ENCODE measurements at places on chromosomes 3 and 15.

DNA sequence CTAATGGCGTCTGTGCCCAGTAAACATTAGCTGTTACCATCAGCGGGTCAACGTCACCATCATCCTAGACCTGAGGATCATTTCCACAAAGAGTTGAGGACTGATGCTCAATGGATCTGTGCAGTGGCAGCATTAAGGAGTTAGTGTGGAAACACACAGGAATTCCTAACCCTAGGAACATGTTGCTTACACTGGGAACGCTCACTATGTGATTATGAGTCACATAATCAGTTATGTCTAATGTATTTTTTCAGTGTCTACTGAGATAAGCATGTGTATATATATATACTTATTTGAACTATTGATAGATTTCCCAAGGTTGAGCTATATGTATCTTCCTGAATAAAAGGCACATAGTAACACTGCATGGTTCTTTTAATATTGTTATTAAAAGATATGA is 19.0 kb downstream of the ARNT2 start:
- DNase-seq, result no peak

- no peak for DNase-seq
These were observed 398 bp upstream of the RAB7A start for GRCh38 chr3:128725547-128726022.

DNA sequence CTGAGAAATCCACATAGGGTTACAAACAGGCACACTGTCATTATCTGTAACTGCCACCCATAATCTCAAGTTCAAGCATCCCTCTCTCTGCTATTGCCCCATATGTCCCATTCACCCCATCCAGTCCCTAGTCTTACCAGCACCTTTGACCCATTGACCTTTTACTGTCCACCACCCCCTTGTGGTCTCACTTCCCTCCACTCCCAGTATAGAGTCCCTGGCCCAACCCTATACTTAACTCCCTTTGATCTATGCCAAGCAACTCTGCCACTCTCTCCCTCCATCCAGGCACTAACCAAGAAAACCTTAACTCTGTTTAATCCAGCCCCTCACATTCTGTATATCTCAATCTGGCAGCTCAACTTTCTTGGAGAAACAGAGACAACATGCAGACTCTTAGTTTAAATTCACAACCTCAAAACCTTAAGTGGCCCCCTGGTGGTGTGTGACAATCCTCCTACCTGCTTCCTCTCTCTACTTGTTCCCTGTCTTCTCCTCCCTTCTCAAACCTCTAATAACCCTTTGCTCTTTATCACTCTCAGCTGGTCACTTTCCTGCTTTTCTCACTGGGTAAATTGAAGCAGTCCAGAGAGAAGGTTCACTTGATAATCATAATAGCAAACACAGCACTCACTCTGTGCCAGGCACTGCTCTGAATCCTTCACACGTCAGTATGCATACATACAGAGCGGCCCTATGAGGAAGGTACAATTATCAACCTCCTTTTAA is 162.7 kb downstream of the STT3B start:
- DNase-seq, result no peak

DNA sequence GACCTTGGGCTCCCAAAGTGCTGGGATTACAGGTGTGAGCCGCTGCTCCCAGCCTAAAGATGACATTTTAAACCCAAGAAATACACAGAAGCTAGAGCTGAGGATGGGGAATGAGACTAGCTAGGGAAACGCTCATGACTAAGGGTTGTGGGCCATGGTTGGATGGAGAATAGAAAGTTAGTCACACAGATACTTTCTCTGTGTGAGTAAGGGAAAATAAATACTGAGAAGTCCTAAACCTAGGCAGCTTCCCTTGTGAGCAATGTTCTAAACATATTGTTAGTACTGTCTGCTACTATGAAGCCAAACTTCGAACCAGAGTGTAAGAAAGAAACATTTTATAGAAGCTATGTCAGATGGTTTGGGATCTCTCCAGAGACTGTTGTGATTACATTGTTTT is 304.8 kb upstream of the STAC start:
- DNase-seq, result no peak

GRCh38 chr15:46278486-46279090 is 643.8 kb downstream of the SQOR start:
- DNase-seq, result no peak

- no peak for DNase-seq
These were observed 344.0 kb upstream of the RARB start for GRCh38 chr3:25084016-25084415.

DNA sequence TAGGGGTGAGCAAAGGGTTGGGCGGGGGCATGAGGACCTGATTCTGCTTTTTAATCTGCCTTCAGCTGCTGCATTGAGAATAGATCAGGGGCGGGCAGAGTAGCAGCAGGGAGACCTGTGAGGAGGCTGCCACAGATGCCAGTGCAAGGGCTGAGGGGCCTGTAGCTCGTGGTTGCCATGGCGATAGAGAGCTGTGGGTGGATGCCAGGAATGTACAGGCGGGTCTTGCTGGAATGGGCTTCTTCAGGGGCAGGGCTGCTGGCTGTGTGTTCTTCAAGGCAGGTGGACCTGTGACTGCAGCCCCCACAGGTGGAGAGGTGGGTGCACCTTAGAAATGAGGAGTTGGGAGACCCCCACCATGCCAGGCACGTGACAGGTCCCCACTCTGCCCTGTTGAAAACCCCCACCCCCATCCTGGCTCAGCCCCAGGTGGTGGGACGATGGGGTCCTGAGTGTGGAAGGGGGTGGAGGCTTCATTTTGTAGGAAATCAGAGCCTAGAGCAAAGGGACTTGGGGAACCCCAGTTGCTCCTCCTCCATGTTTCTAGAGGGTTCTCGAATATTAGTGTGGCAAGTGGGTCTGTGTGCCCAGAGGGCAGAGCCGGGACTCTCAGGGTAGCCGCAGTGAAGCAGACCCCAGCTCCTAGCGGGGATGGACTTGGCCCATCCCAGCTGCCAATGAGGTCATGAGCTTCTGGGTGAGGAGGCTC is 38.3 kb downstream of the SLC6A6 start:
- no peak for DNase-seq

GRCh38 chr15:45468294-45468693 is 54.3 kb downstream of the SLC30A4 start:
- no peak for DNase-seq

GRCh38 chr15:90583471-90584252 is 53.9 kb downstream of the CRTC3 start:
- DNase-seq, result no peak

DNA sequence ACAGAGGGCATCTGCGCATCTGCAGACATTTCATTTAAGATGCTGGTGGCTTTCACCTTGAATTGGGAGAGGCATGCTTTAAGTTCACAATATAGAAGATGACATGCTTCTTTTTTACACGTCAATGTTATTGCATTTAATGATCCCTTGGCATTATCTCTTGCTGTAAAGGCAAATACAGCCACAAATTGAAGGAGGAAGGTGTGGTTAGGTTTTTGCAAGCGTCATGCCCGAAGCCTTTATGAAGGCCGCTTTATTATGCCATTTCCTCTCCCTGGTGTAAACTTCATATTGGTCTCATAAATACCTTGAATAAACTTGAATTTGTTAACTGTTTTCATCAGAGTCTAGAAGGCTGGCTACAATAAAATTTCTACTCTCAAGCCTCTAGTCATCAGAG is 212.7 kb downstream of the PDZRN3 start:
- DNase-seq, result no peak

- DNase-seq, result no peak
These were observed 43.0 kb upstream of the IL20RB start for GRCh38 chr3:136914739-136915138.

GRCh38 chr3:194574639-194575483 is 58.4 kb downstream of the TMEM44 start:
- DNase-seq, result no peak

GRCh38 chr15:100836501-100836900 is 43.1 kb upstream of the ALDH1A3 start:
- DNase-seq, result no peak

GRCh38 chr3:1380926-1381646 is 288.3 kb downstream of the CNTN6 start:
- DNase-seq, result no peak

- DNase-seq, result no peak
These were observed 20.8 kb upstream of the SLC7A14 start for GRCh38 chr3:170606675-170607074.
